NCI-H2171 (cell line): ENCODE measurements at places on chromosomes 11 and 22.

GRCh38 chr11:1573077-1573902 is 1.2 kb upstream of the DUSP8 start:
- no peak for DNase-seq

GRCh38 chr11:113240790-113241635 is 73.4 kb upstream of the TTC12 start:
- no peak for DNase-seq

DNA sequence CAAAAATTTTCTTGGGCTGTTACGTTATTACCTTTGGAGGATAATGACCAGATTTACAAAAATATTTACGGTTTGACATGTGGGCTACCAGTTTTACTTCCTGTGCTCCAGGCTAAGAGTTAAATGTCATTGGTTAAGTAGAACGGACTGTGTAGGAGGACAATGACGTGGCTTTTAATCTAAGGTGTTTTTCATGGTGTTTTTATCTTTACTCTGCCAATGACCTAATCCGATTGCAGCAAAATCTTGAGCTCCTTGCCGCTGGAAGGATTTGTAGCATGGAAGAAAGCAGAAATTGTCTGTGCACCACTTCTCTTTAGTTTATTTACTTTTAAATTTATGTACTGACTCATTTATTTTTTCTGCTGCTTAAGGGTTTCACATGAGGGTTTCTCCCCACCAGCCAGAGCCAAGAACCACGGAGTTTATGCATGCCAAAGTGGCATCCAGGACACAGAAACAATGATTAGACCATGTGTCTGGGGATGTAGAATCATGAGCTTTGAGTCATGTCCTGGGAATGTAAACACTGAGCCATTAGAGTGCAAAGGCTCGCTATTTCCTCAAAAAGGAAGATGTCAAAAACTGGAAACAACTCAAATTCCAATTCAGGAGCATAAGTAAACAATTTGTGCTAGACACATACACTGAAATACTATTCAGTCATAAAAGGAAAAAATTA is 1.9 kb upstream of the CARD16 start:
- DNase-seq, result no peak

DNA sequence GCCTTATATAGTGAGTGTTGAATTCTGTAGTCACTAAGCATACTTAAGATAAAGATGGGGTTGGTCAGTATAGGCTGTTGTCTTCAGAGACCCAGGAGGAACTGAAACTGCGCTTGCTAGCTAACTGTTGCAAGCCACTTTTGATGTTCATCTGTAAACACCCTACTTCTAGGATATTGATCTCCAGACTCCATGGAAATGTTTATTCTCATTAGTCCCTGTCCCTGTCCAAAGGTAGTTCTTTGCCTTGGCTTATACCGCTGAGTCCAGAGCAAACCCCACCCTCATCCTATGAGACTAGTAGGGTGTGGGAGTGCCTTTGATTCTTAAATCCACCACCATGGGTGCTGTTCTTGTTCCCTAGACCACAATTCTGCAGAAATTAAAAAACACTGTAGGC is 36.4 kb downstream of the DEPDC5 start:
- DNase-seq, result no peak

DNA sequence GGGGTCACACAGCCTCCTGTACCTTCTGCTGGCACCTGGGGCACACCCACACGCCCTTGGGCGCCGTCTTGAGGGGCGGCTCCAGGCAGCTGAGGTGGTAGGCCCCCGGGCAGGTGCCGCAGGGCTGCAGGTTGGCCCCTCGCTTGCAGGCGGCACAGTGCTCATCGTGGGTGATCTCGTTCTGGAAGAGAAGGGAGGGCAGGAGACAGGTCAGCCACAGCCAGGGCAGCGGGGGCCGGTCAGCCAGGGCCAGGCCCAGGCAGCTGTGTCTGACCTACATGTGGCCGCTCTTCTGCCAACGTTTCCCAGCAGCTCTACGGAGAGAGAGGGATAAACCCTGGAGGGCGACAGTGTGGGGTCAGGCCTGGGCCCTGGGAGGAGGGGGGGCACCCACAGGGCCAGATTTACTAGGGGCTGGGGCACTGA is 121.9 kb downstream of the PHF21B start:
- no peak for DNase-seq

DNA sequence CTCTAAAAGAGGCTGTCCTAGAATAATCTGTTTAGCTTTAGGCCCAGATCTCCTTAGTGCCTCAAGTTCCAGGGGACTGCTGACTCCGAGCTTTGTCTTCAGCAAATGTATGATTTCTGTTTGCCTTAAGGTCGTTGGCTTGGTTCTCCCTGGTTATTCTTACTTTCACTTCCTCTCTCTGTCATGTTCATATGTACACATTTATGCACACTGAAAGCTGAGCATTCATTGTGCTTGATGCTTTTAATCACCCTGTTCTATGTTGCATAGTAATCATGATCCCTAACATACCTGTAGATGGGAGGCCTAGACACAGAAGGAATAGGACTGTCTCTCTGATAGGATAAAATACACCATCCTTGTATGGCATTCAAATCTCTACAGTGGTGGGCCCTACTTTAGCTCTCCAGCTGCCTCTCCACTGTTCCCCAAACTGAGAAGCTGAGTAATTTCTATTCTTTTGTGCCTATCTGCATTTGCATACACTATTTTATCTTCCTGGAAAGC is 7.2 kb downstream of the PPFIBP2 start:
- no peak for DNase-seq

- DNase-seq, result no peak
Observed at GRCh38 chr11:117547195-117547850, 219.7 kb downstream of the CEP164 start.

- no peak for DNase-seq
Observed at GRCh38 chr11:104803776-104804175, 94.5 kb downstream of the CASP12 start.

DNA sequence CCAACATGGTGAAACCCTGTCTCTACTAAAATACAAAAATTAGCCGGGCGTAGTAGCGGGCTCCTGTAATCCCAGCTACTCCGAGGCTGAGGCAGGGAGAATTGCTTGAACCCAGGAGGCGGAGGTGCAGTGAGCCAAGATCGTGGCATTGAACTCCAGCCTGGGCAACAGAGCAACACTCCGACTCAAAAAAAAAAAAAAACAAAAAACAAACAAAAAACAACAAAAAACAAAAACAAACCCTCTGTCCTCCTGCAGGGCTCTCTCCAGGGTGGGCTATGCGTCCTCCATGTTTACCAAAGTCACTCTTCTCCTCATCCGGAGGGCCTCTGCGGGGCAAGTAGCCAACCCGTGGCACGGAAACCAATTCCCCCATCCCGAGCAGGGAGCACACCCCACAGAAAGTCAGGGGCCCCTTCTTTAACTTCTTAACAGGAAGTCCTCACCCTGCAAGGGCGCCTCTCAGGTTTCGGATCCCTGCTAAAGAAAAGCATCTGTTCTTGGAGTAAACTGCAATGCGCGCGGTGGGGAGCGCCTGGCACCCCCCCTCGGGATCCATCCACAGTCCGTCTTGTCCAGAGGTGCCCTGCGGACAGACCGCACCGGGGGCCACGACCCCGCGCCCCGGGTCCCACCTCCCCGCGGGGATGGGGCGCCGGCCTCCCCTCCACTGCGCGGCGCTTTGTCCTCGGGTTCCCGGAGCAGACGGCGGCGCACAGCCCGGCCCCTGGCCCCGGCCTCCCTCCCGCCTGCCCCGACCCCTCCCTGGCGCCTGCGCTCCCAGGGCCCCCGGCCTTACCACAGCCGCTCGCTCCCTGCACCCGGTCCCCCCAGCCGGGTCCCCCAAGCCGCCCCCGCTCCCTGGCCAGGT is 712 bp downstream of the CERK start:
- peak; percentile 32 for DNase-seq

- no peak for DNase-seq
Observed at GRCh38 chr11:77400775-77401449, 73.0 kb downstream of the PAK1 start.

- DNase-seq, result no peak
Observed at GRCh38 chr11:34335331-34335730, 22.5 kb downstream of the ABTB2 start.

DNA sequence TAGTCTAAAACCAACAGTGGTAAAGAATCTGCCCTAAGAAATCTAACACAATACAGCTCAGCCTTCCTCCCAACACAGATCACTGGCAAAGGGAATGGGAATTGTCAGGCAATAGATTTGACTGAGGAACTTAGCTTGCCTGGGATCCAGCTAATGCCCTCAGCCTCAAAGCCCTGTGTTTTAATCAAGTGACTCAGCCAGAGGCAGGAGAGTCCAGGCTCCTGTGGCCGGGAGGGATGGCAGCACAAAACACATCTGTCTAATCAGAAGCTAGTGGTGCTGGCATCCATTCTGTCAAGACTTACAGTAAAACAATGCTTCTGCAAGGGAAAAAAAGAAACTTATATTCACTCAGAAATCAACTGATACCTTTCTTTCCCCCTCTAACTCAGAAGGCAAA is 5.6 kb downstream of the SYTL2 start:
- DNase-seq, result no peak

DNA sequence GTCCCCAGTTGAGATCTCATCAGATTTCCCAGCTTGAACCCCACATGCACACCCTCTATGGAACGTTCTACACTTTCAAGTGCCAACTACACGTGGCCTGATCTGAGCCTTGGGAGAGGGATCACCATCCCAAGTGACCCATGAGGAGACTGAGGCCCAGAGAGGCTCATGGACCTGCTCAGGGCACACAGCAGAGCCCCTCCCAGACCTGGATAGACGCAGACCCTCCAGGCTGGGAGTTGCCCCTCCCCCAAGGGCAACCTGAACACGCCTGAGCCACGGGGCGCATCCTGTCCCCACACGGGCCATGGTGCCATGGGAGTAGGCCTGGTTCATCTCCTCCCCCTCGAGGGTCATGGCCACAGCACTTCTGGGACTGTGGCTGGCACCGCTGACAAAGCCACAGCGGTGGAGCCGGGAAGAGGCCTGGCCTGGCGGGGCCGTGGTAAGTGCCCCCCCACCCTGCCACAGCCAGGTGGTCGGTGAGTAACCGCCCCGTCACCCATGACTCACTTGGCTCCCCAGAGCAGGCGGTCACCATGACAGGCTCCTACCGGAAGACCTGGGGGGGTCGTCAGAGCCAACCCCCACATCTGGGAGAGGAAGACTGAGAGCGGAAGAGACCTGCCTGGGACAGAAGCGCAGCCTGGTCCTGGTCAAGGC is 8.1 kb downstream of the WNT7B start:
- no peak for DNase-seq

DNA sequence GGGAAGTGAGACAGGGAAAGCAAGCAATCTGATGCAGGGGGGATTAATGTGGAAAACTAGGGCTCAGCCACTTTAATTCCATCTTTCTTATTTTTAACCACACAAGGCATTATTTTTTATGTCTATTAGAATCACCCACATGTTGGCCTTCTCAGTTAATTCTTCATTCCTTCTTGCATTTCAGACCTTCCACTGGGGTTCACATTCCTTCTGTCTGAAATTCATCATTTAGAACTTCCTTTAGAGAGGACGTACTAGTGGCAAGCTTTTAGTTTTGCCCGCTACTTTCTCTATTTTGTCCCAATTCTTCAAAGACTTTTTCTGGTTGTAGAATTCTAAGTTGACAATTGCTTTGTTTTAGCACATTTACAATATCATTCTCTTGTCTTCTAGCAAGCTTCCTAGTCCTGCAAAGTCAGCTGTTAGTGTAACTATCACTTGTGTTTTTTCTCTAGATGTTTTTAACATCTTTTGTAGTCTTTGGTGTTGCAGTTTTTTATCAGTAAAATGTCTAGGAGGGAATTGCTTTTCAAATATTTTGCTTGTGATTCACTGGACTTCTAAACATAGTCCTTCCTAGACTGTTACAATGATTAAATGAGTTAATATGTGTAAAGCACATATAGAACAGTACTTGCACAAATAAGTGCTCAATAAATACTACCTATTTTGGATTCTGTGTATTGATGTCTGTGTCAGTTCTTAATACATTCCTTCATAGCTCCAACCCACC is 5.5 kb upstream of the NNMT start:
- no peak for DNase-seq

- no peak for DNase-seq
Observed at GRCh38 chr11:123344790-123345357, 85.2 kb upstream of the GRAMD1B start.

DNA sequence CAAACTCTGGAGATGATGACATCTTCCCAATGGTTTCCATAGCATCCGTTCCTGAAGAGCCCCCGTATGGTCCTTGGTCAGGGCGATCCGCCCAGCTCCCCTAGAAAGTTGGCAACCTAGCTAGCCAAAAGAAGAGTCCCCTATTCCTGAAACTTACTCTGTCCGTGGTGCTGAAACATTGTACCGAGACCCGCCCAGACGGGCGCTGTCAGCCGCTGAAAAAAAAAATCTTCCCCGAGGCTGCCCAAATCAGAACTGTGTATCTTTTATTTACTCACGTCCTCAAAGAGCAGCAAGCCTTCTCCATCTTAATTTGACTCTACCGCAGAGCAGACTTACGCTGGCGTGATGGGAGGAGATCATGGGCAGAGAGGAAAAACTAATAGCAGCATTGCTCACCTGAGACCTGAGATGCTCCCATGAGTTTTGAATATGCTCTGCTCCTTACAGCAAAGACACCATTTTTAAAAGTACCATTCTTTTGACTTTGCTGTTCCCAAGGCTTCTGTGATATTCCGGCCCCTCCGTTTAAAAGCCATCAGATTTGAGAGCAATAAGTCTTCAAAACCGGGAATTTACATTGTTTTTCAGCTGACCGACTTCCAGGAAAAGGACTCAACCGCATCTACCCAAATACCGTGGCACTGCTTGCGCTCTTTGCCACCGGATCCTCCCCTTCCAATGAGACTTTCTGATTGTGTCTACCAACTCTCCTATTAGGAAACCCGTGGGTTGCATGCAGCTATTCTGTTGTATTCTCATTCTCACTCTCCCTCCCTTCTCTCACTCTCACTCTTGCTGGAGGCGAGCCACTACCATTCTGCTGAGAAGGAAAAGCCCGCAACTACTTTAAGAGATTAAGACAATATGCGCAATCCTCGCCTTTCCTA is at the start of gene SLC17A6:
TSS of gene SLC17A6 (plus strand) at position 786 of the 890 bp plus-strand sequence. CDS start 153 bp downstream, outside the sequence.
- DNase-seq, result peak; percentile 75

DNA sequence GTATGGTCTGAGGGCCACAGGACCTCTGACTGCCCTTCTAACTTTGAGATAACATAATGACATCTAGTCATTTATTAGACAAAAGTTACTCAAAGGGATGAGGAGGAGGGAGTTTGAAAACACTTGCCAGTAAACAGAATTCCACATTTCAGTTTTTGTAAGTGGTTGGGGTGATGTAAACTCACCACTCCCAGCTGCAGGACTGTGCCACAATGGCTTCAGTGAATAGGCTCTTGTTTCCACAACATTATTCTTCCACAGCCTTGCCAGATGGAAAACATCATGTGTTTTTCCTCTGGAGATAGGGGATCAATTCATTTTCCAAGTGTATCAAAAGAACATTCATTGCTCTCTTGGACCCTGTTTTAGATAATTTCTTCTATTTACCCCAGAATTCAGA is 147.2 kb upstream of the BDNF start:
- no peak for DNase-seq

DNA sequence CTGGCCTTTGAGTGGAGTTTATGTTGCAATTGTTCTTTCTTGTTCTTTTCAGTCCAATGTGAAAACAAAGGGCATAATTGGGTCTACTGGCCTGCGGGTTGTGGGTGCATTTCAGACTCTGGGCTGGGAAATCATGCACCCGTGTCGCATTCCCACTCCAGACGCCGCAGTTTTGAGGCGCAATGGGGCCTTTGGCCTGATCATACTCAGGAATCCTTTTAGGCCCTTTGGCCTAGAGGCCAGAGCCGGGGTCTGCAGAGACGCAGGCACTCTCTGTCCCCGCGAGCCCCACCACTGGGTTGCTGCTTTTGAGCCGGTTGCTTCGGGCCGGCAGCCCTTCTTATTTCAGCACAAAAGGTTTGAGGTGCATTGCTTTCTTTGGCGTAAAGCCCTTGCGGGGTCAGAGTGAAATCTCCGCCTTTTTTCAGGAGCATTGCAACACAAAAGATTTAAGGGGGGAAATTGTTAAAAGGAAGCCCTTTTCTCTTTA is 48.4 kb upstream of the DBX1 start:
- no peak for DNase-seq

- DNase-seq, result no peak
Observed at GRCh38 chr22:33886696-33887095, 33.6 kb downstream of the LARGE1 start.
